ENCODE measurements at places on chromosomes 1 and 21. TPM values are rescaled to one million over a fixed set of nuclear protein-coding genes. Genes with fewer than 3 reads are reported as not detected.
A peak's percentile ranks its signal among the peaks of the same experiment; 100 is the strongest.

GRCh38 chr1:21706151-21706835, 37.1 kb upstream of the RAP1GAP start:
- DNase-seq, result no peak

GRCh38 chr21:46221664-46222435, 6.7 kb downstream of the LSS start:
- DNase-seq, result no peak

DNA sequence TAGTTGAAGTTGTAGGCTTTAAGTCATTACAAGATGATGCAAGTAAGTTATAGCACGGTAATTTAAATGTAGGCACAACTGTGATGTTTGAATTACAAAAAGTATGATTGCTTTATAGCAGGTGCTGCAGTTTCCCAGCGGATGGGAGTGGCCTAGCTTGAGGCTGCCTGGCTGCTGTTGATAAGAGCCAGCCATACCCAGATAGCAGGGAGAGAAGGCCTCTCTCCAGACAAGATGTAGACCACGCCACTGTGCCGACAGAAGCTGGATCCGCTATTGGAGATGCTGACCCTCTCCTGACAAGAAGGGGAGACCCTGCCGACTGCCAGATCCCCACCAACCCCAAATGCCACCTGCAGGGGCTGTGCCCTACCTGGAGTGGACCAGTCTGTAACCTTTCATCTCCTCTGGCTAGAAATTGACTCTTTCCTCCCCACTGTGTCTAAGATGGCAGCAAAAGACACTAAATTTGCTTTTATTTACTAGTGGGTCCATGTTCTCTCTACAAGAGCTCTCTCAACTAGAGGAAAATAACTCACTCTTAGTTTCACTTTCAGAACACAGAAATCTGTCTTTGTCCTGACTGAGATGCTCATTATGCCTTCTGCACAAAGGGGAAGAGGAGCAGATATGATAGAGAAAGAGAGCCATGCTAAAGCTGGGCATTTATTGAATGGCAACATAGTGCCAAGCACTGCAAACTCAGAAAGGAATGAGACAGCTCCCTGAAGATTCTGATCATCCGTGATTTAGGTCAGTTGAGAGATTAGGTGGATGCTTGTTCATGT, 127.9 kb downstream of the URB2 start:
- peak; percentile 88 for DNase-seq

DNA sequence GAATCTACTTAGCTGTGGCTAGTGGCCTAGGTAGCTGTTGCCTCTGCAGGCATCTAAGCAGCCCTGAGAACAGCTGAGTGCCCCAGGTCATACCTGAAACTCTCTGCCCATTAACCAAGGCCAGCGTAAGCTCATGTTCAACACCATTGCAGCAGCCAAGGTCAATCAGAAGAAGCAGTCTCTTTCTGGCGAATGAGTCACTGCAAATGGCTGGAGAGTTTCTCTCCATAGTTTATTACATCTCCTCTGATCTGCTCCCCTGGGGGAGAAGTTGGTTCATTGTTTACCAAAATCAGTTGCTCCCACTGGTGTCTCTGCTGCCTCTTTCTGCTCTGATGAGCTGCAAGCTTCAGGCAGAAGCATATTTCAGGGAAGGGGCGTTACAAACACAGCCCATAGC, 6.9 kb upstream of the BCL9 start:
- DNase-seq, result no peak

GRCh38 chr1:237672748-237673147, 218.0 kb downstream of the ZP4 start:
- no peak for DNase-seq

- no peak for DNase-seq
Measured at GRCh38 chr21:44420416-44421205, 34.7 kb upstream of the LRRC3 start.

DNA sequence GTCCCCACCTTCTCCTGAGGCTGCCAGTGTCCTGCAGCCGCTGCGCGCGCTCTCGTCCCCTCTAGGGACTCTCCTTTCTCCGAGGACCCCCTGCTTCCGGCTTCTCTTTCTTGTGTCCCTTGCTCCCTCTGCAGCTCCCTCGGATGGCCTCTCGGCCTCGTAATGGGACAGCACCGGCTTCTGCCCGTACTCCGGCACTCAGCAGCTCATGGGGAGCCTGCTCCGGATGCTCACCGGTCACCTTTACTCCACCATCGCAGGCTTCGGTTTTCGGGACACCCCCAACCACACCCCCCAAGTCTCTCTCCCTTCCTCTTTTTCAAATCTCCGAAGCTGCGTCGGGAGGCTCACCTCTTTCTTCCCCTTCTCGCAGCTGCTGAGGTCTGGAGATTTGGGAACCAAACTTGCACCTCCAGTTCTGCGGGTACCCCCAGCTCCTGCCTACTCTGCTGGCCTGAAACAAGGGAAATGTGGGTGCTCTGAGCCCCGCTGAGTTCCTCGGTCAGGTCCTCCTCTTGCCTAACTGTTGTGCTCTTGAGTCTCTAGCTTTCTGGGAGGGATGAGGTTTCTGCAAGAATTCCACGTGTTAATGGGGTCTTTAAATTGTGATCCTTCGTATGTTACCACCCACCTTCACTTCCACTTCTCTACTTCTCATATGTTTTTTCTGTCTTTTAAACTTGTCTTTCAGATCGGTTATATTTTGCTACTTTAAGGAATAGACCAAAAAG, 930 bp downstream of the CDC14A start:
- no peak for DNase-seq

DNA sequence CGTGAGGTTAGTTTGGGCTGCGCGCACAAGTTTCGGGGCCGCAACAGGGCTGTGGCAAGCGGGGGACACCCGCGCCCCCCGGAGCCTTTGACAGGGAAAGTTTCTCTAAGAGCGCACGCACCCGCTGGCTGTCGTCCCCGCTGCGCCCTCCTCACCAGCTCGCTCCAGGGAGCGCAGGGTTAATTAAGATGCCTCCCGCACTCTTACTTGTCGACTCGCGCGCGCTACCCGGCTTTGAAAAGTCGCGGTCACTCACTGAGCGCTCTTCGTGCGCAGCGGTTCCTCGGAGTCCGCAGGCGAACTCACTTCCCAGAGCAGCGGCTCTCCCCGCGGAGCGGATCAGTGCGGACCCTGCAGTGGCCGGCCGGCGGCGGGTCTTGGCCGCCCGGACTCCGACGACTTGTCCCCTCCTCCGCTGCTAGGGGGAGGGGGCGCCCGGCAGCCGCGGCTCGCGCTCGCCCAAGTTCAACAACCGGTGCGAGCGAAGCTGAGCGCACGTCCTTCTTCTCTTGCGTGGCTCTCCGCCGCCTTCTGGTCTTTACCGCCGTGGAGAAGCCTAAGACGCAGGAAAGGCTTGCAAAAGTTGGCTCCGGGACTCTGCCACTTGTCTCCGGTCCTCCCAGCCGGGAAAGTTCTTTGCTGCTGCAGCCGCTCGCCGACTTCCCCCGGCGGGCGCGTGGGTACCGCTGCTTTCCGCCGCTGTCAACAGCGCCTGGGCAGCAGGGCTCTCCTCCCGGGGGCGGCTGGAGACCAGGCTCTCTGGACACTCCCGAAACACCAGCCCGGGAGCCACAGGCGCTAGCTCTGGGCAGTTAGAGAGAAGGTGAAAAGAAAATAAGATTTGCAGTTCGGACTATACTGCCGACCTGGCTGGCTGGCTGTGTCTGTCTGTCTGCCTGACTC, 506 bp downstream of the JUN start:
- peak; percentile 38 for DNase-seq

GRCh38 chr1:218305472-218306064, 20.5 kb downstream of the RRP15 start:
- DNase-seq, result no peak

DNA sequence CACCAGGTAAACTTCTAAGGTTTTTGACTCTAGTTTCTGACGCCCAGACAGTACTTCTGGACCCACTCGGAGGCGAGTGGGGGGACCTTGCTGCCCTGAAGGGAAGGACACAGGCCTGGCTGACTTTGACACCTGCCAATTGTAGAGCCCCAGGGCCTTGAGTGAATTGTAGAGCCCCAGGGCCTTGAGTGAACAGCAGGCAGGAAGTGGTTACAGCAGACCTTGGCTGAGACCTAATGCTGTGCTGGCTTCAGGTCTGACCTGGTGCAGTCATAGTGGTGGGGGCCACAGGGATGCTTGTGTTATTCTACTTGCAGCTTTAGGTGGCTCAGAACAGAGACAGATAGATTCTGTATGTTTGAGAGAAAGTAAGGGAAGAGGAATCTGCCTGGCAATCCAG, 344.3 kb downstream of the DUSP10 start:
- DNase-seq, result no peak

- no peak for DNase-seq
Measured at GRCh38 chr1:196896355-196896754, 8.5 kb downstream of the CFHR4 start.

GRCh38 chr1:17711941-17712340, 43.2 kb upstream of the ACTL8 start:
- no peak for DNase-seq

DNA sequence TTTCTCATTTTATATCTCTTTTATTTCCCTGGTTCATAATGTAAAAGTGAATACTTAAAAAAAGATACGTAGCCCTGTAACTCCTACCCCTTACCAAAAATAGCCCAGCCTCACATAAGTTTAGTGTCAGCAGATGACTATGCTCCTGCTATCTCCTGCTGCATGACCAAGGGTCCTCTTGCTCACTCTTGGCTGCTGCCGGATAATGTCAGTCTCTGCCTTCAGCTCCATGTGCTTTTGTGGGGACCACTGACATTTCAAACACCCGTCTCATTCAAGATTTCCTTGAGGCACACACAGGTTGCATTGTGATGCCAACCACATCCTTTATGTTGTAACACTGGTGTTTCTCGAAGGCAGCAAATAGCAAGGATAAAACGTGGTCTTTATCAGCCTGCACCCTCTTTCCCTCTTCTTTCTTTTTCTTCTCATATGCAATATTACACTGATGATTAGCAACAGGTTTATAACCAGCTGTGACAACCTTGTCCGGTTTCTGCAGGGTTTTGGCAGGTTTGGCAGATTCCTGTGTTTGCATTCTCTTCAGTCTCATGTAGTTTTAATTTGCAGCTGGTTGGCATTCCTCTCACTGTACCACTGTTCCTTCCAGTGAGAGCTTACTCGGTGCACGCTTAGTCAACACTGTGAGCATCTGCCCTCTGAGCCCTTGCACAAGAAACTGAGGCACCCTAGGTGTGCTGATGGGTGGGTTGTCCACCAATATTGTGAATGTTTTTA, 62.2 kb downstream of the ZNF684 start:
- DNase-seq, result no peak

DNA sequence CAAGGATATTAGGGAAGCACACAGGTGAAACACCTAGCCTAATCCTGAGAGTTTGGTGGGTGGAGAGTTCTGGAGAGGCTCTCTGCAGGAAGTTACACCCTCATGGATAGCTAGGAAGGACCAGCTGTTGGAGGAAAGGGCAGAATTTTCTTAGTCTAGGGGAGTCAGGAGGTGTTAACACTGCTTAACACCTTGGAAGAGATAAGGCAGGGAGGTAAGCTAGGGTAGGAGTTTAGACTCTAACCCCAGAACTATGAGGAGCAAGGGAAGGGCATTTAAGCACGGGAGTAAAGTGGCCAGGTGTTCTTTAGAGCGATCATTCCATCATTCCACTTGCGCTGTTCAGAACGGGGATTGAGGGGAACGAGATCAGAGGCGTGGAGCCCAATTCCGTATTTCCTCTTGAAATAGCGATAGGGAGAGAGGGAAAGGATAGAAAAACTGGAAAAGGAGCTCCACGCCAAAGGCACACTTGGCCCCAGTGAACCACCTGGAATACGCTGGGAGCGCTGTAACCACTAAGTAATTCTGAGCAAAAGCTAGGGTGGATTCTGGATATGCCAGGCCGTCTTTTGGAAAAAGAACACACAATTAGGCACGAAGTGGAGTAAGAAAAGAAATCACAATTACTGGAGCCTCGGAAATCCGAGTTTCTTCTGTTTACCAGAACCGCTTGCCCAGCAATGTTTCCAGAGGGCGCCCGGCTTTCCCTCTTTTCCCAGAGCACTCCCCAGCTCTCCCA, 1.5 kb upstream of the GPR137B start:
- no peak for DNase-seq

DNA sequence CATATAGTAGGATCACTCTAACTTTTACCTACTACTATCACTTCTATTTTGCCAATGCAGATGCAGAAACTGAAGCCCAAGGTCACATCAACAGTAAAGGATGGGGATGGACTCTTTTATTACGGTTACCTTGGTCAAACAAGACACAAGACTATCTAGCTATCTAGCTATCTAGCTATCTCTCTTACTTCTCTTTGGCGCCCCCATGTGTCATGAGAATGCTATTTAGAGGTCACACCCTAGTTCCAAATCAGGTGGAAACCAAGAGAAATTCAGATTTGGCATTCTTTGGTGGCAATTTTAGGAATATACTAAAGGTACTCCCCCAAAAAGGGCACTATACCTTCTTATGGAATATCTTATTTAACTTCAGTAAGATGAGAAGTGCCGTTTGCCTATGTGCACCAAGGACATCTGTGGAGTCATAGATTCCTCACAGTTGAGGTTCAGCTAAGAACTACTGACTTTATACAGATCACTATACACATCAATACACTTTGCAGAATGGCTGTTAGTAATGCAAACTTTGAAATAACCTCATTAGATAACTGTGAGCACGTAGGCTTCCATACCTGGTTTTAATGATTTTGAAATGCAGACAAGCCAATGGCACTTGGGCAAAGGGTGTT, 6.7 kb downstream of the ZNF648 start:
- peak; percentile 36 for DNase-seq

- no peak for DNase-seq
Measured at GRCh38 chr21:42781971-42782722, 97.2 kb downstream of the WDR4 start.

- no peak for DNase-seq
Measured at GRCh38 chr1:4265836-4266235, 365.8 kb upstream of the C1orf174 start.

The CHI3L1 gene
- 0.81 TPM for total RNA-seq

The MROH7 gene
- 7.3 TPM for total RNA-seq

The KRTAP13-4 gene
- total RNA-seq, result not detected

The EDN2 gene
- not detected for total RNA-seq

The NBPF4 gene
- total RNA-seq, result 0.27 TPM

The SNX7 gene
- 0.54 TPM for total RNA-seq

The ELF3 gene
- total RNA-seq, result 1.3 TPM

The BCAR3 gene
- 1.1 TPM for total RNA-seq

The RPE65 gene
- total RNA-seq, result not detected

The FMOD gene
- 1.9 TPM for total RNA-seq

The PMVK gene
- total RNA-seq, result 17.2 TPM

The SPRR2B gene
- total RNA-seq, result not detected

The SAMD13 gene
- 5.7 TPM for total RNA-seq

The CLDN14 gene
- total RNA-seq, result not detected

The CCDC30 gene
- 1.3 TPM for total RNA-seq

The FBXO2 gene
- total RNA-seq, result 0.27 TPM

The PLD5 gene
- total RNA-seq, result not detected
